Tongue (tissue), 3 donors: ENCODE measurements at places on chromosomes 12 and 14. TPM values are rescaled to one million over a fixed set of nuclear protein-coding genes. Genes with fewer than 3 reads are reported as not detected.

Gene ERBB3
- 147 TPM for total RNA-seq

Gene DLGAP5
- total RNA-seq, result 12.6 TPM

Gene CLEC2A
- not detected for total RNA-seq

Gene SMOC1
- 4.0 TPM for total RNA-seq

Gene DTD2
- total RNA-seq, result 32.1 TPM

Gene B4GALNT3
- 14.0 TPM for total RNA-seq

Gene INSM2
- total RNA-seq, result not detected

Gene WNT5B
- total RNA-seq, result 16.1 TPM

Gene DTX3
- total RNA-seq, result 19.2 TPM

Gene RIPK3
- total RNA-seq, result 5.5 TPM
